IPS DF 6.9 (cell line): ENCODE measurements at places on chromosomes 2 and 18.

- DNase-seq = no peak
These were observed 53.8 kb upstream of the TMEM87B start for GRCh38 chr2:112001136-112001715.

- no peak for DNase-seq
These were observed 754 bp downstream of the ATG16L1 start for GRCh38 chr2:233252227-233252626.

- no peak for DNase-seq
These were observed 18.9 kb upstream of the PNPT1 start for GRCh38 chr2:55712477-55713060.

GRCh38 chr18:48813321-48813720 is 137.4 kb downstream of the SMAD7 start:
- DNase-seq = no peak

DNA sequence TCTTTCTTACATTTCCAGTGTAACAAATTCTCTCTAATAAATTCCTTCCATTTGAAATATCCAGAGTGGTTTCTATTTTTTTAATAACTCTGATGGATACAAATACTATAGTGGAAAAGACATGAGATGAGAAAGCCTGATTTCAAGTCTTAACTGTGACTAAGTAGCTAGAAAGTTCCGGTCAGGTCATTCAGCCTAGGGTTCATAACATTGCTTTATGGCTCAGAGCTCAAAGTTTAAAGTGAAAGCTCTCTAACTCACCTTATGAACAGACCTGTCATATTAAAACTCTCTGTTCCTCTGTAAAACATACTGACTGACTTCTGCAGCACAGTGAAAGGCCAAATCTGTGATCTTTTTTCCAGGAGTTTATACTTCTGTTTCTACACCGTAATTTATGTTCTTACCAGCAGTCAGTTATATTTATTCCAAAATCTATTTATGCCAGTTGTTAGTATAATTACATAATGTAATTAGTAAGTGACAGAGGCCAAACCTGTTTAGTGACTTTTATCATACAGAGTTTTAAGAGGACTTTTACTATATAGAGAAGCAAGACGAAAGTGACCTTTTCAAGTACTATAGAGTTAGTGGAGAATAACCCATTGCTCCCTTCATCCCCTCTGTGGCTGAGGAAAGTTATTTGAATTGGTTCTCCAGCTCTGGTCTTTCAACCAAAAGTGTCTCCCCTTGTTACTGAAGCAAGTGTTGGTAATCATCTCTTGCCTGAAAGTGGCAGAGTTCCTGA is 118.8 kb upstream of the PDE1A start:
- no peak for DNase-seq

GRCh38 chr2:30336978-30337841 is 105.9 kb downstream of the LBH start:
- DNase-seq = no peak

DNA sequence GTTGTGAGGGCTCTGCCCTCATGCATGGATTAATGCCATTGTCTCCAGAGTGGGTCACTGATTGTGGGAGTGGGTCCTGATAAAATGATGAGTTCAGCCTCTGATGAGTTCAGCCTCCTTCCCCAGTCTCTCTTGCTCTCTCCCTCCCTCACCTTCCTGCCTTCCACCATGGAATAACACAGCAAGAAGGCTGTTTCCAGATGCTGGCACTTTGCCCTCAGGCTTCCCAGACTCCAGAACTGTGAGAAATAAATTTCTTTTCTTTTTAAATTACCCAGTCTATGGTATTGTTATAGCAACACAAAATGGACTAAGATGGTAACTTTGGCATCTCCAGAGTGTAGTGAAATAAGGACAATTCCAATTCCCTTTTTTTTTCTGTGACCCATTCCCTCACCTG is 47.1 kb upstream of the MAP4K3 start:
- DNase-seq = no peak

- no peak for DNase-seq
These were observed at the start of gene ASTL for GRCh38 chr2:96138179-96139145. ASTL (minus strand) TSS chr2:96138502; CDS start chr2:96138436, 66 bp downstream.

DNA sequence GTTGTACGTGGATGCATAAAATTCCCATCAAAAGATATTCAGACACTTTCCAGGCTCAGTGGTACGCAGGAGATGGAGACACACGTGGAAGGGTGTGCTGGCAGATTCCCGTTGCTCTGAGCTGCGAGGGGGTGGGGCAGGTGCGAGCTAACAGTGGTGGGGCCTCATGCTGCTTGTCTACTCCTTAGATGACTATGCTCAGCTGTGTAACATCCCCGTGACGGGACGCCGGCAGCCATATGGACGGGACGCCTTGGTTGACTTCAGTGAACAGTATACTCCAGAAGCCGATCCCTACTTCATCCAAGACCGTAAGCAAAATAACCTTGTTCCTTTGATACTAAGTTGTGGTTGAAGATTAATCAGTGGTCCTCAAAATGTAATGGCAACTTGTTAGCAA is 87.5 kb upstream of the RASGRP3 start:
- no peak for DNase-seq

DNA sequence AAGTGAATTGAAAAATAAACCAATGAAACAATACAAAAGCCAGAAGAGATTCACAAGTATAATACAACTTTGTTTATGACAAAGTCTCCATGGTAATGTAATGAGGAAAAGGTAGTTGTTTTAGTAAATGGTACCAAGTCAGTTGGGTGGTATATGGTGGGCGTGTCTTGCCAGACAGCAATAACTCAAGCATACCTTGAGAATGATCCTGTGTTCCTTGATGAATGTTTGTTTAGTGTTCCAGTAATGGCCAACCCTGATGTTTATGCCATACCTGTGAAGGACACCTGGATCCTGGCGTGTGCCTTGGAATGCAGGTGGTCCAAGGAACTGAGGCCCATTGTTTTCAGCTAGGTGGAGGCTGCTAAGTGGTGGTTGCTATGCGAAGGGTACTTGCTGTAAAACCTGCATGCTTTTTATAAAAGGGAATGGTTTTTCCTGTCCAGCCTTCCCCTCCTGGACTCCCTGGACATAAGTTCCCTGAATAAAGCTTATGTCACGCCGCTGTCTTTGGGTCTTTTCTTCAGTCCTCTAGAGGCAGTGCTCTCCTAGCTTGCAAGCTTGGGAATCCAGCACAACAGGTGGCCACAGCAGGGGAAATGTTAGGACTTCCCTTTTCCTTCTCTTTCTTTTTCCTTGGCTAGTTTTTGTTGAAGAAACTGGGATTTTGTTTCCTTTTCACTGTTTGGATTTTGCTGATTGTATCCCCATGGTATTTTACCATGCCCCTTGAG is 54.7 kb downstream of the MTA3 start:
- DNase-seq = peak; percentile 33

GRCh38 chr2:75021672-75022071 is 63.2 kb downstream of the POLE4 start:
- DNase-seq = no peak

DNA sequence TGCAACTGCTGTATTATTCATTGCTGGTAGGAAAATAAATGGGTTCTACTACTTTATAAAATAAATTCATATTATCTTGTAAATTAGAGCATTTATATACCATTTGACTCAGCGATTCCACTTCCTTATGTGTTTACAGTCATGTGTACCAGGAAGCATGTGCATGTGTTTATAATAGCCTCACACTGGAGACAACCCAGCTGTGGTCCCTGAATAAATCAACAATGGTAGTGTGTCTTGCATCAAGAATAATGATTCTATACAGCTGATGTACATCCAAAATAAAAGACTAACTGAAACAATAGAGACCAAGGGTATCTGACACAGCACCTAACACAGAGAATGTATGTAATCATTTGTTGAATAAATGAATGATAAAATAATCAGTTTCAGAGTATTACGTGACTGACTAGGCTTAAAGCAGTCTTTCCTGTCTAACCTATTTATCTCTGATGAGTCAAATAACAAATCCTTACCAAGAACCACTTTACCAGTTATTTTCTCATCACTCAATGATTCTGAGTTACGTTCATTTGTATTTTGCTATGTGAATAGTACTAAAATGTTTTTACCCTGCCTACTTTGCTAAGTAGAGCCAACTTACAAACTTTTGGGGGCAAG is 216.8 kb downstream of the UBE2E3 start:
- no peak for DNase-seq

- no peak for DNase-seq
These were observed 47.7 kb upstream of the NFATC1 start for GRCh38 chr18:79348066-79348465.

GRCh38 chr18:31741097-31741735 is 19.5 kb downstream of the SLC25A52 start:
- peak; percentile 41 for DNase-seq

GRCh38 chr18:26286008-26286407 is 59.8 kb downstream of the TAF4B start:
- DNase-seq = no peak
